Activated T-cell treated with anti-CD3 and anti-CD28 coated beads for 4 hours (primary cell): ENCODE measurements at places on chromosomes 1 and 21.

- DNase-seq: no peak
Observed at GRCh38 chr1:89453123-89453972, 71.3 kb upstream of the LRRC8B start.

DNA sequence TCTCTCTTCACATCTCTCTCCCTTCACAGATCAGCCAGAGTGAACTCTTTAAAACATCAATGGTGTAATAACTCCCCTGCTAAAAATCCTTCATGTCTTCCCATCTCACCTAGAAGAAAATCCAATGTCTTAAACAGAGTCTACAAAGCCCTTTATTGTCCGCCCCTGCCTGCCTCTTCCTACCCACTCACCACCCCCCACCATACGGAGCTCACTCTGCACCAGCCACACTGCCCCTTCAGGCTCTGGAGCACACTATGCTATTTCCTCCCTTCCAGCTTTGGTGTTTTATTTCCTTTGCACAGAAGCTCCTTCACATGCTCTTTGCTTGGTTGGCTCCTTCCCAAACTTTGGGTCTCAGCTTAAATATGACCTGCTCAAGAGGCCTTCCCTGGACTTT is 10.2 kb downstream of the CAMK1G start:
- no peak for DNase-seq

- no peak for DNase-seq
Observed at GRCh38 chr21:33391656-33392055, 11.6 kb upstream of the IFNGR2 start.

GRCh38 chr1:168792592-168793125 is 63.7 kb upstream of the DPT start:
- no peak for DNase-seq

- no peak for DNase-seq
Observed at GRCh38 chr1:85943945-85944344, 212.6 kb downstream of the COL24A1 start.

DNA sequence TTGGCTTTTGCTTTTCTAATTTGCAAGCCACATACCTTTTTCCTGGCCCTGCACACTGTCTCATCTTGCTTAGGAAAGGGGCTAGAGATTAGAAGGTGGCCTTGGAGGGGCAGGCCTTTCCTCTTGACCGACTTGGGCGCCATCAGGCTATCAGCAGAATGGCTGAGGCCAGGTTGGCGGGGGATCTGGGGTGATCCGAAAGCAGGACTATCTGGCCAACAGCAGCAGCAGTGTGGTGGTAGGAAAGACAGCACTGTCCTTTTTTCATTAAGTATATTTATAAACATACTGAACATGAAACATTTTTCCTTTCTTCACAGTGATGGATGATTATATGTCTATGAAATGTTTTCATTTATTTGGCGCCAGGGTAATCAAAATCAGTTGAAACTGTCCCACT is 23.5 kb upstream of the RUNX1 start:
- no peak for DNase-seq

GRCh38 chr21:37551331-37551992 is 184.9 kb downstream of the DYRK1A start:
- no peak for DNase-seq

GRCh38 chr1:230277201-230278025 is 148.7 kb downstream of the PGBD5 start:
- no peak for DNase-seq

- no peak for DNase-seq
Observed at GRCh38 chr1:85033221-85033620, 15.1 kb downstream of the MCOLN3 start.

DNA sequence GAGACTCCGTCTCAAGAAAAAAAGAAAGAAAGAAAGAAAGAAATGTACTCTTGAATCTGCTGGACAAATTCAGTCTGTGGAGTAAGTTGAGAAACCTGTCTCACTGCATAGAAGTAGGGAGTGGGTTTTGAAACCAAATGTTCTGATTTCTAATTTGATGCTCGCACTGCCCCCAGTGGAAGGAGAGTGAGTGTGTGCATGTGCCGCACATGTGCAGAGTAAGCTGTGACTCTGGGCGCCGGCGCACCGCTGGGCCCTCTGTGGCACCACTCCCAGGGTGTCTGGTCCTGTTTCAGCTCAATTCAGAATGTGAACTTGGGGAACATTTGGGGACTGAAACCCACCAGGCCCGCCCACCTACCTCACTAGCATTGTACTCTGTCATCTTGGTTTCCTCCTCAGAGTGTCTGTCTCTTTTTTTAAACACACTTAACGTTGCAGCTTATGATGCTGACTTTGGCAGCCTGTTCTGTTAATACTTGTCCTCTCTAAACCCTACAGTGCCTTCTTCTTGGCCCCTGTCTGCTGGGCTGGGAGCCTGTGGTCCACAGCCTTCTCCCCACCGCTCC is 104.6 kb downstream of the CACNA1E start:
- DNase-seq: no peak

DNA sequence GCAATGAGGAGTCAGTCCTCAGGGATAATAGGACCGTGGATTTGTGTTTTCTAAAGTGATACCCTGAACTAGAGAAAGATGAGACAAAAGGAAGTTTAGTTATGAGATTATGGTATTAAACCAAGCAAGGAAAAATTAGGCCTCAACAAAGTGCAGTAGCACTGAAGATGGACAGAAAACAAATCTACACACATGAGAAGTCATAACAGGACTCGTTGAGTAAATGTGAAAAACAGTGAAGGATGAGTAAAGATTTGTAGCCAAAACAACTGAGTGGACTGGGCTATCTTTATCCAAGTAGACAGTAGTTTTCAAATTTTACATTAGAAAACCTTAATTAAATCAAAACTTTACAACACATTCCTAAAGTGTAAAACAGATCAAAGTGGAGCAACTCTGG is 15.0 kb downstream of the EPRS1 start:
- DNase-seq: no peak

GRCh38 chr1:178644308-178645120 is 80.5 kb upstream of the RALGPS2 start:
- DNase-seq: no peak

DNA sequence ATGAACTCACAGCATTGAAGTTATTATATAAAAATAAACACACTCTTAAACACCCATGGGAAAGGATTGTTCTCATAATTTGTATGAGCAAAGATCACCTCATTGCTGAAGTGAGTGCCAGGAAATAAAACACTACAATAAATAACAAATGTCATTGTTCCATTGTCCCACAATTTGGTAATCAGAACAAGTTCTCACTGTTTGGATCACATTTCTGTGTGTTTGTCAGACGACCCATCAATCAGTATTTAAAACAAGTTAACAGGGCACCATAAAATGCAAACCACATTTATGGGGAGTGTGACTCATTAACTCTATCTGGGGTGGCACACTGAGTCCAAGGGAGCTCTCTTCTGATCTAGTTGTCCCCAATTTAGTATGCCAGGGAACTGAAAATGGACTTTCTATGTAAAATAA is 124.5 kb downstream of the PTPRC start:
- no peak for DNase-seq

DNA sequence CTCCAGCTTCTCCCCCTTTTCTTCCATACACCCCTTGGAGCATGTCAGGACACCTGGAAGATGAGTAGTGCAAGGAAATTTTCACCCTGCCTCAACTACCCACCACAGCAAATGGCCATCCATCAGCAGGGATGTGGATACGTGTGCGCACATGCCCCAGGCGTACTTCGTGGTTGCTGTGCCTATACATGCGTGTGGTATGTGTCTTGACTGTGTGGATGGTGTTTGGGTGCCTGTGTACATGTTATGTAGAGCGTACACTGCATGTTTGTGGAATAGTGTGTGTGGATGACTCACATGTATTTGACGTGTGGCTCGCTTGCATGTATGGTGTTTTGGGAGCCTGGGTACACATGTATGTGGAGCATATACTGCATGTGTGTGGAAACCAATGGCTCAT is 158.5 kb downstream of the RRAGC start:
- no peak for DNase-seq
